GM03348 (cell line): ENCODE measurements at places on chromosomes 7 and 10.

DNA sequence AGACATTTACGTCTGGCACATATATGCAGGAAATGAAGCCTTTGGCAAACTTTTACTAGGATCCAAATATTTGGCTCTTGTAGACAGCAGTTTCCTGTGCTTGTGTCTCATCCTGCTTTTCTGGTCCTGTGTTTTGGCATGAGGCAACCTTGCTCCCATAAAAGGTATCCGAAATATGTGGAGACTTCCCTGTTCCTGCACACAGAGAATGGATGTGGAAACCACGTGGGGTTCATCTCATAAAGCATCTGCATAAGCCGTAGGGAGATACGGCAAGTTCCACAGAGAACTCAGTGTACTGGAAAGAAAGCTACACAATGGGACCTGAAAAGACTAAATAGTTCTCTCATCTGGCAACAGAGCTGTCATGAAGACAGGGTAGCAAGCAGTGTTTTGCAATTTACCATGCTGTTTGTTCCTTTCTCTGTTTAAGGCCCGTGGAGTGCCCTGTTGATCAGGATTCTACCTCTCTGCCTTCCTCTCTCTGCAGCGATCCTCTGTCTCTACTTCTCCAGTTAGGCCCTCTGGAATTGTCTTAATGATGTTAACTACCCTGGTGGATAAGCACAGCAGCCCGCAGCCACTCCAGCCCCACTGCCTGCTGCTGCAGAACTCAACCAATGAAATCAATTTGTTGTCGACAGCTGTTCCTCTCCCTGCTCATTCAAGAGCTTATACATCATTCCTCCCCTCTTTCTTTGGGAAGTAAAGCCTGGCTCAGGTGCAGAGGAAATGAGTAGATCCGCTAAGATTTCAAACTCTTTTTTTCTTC lies 293.6 kb downstream of the CSTF2T start:
- DNase-seq = no peak

- DNase-seq = no peak
Observed at GRCh38 chr7:81491573-81491972, 278.3 kb downstream of the HGF start.

GRCh38 chr10:91617072-91617609 lies 15.7 kb downstream of the PPP1R3C start:
- DNase-seq = peak; percentile 29

GRCh38 chr10:55495555-55495954 lies 694.5 kb upstream of the PCDH15 start:
- DNase-seq = no peak

- DNase-seq = no peak
Observed at GRCh38 chr10:131183546-131184045, 127.9 kb downstream of the TCERG1L start.

- no peak for DNase-seq
Observed at GRCh38 chr10:95767884-95768556, 12.1 kb downstream of the ENTPD1 start.

- DNase-seq = no peak
Observed at GRCh38 chr10:122701652-122702051, 2.0 kb upstream of the C10orf120 start.

DNA sequence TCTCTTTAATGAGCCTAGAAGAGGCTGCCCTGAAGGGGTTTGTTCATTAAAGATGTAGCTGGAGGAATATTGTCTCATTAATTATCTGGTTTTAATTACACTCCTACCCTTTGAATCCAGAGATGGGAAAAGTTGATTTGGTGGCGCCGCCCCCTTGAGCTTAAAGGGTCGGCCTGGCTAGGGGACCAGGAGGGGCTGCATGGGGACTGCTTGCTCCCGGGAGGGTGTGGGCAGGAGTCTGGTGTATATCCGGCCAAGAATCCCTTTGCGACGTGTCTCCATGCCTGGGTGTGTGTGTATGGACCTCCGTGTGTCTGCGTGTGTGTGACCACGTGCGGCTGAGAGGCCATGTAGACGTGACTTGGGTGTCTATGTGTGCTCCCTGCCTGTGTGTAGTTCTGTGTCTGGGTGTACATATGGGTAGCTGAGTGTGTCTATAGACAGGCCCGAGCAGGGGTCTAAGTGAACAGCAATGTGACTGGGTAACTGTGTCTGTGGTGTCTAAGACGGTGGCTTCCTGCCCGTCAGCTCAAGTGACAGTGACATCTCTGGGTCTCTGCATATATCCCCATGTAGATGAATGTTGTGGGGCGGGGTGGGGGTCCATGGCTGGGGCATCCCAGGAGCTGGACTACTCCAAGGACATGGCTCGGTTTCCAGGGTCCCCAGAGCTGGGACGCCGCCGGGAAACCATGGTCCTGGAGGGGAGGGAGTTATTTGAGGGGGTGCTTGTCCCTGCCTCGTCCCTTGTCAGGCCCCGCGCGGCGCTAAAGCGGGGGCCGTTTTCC lies 10.7 kb downstream of the LBX1 start:
- DNase-seq = no peak

- no peak for DNase-seq
Observed at GRCh38 chr10:71501402-71501801, 104.7 kb downstream of the CDH23 start.

- DNase-seq = no peak
Observed at GRCh38 chr10:126455766-126456405, 67.6 kb upstream of the ADAM12 start.

DNA sequence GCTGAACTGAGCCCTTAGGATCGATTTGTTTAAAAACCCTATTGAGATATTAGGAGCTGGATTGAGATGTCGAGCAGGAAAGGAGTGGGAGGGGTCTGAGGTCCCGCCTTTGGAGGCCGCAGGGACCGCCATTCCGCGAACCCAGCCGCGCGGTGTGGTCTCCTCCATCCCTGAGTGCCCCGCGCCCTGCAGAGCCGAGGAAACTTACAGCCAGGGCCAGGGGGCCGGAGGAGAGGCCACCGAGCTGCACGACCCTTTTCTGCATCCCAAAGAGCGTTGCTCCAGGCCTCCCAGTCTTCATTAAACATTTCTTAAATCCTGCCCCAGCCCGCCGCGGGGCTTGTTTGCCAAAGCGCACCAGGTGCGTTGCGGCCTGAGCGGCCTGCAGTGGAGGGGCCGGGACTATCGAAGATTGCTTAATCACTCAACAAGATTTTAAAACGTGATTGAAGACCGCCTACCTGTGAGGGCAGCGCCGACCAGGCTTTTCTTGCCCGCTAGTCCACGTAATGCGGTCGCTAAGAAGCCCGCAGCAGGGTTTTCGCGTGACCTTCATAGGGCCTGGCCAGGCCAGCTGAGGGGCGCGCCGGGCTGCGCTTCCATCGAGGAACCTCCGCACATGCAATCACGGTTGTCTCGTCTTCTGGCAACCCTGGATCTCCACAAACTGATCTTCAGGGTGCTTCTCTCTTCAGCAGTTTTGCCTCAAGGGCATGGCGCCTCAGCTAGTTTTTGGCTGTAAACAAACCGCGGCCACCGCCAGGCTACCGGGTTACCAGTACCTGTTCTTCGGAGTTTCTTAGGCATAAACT lies 2.0 kb upstream of the CTBP2 start:
- no peak for DNase-seq

GRCh38 chr7:132677918-132678317 lies 101.6 kb upstream of the PLXNA4 start:
- no peak for DNase-seq

DNA sequence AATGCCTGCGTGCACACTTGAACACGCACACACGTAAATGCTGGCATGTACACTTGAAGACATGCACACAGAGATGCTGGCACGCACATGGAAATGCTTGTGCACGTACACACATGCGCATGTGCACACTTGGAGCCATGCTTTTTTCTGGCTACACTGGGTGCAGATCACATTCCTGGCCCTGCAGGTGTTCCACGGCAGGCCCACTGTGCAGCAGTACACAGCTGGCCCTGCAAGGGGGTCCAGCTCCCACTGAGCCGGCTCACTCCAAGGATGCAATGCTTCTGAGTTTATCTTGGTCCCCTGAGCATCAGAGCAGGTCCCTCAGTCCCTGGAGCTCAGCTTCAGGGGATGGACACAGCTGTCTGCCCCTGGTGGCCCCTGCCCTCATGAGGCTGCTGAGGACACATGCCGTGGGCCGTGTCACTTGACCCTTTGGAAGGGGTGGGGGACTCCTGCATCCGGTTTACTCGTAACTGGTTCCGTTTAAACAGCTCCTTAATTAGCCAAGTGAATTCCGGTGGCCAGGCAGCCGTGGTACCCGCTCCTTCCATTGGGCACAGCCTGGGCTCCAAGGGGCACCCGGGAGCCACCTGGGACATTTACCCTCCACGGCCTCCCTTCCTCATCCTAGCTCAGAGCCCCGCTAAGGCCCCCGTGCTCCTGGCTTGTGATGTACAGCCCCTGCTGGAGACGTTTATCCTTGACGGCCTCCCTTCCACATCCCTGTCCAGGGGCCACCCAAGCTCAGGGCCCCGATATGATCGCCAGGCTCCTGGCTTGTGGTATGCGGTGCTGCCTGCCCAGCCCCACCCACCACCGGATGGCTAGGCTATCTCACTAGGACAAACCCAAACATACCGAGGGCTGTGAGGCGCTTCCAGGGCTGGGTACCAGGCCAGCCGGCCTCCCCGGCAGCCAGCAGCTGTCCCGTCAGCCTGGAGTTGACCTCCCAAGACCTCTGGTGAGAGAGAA lies 39.5 kb upstream of the DPYSL4 start:
- DNase-seq = no peak

- no peak for DNase-seq
Observed at GRCh38 chr10:121684276-121684675, 86.0 kb upstream of the FGFR2 start.

DNA sequence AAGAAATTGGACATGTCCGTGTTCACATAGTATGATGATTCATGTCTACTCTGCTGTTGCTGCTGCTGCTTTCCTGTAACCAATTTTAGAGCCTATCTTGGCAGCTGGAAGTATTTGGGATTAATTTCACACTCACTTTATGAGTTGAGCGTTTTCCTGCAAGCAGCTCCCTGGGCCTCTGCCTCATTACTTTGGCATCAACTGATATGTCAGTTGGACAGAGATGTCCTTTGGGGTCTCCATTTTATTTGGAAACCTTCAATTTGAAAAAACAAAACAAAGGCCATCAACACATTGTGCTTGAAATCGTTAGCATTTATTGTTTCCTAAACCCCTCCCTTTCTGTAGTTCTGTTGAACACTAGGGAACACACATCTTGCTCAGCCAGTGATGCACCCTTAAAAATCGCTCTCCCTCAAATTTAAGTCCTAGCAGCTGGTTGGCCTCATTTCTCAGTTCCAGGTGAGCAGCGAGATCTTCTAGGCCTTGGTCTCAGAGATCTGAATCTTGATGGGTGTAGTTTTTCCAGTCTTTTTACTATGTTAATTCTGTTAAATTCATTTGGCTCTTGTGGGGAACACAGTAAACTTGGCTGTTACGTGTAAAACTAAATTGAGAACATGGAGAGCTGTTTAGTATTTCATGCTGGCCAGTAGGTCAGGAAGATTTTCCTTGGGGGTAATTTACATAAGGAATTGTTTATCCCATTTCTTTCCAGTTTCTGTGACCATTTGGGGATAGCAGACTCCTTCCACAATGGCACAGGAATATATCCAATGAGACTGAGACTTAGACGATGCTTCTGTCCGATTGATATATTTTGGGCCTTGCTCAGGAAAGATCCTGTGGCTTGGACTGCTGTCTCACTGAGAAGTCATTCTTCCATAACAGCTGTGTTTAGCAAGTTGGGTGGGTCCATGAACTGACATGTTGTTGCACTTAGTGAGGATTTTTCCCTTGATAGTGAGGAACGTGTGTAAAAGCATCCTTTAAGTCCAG lies 371.6 kb downstream of the BBS9 start:
- peak; percentile 35 for DNase-seq

DNA sequence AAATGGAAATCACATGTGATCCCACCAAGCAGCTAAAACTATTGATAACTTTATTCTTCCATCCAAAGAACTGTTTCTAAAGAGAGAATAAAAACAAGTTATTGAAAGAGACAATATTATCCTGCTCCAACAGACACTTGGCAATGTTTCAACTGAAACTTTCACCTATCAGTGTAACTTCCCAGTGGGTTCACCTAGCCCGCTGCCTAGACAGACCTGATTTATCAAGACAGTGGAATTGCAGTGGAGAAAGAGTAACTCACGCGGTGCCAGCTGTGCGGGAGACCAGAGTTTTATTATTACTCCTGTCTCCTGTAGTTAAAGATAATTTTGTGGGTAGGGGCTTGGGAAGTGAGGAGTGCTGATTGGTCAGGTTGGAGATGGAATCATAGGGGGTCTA lies 199.8 kb downstream of the AHR start:
- DNase-seq = no peak

GRCh38 chr7:27066148-27066547 lies 29.7 kb downstream of the HOXA1 start:
- peak; percentile 46 for DNase-seq

- DNase-seq = no peak
Observed at GRCh38 chr7:52648872-52649271, 386.6 kb upstream of the POM121L12 start.

GRCh38 chr7:12861070-12861469 lies 173.6 kb downstream of the ARL4A start:
- no peak for DNase-seq

DNA sequence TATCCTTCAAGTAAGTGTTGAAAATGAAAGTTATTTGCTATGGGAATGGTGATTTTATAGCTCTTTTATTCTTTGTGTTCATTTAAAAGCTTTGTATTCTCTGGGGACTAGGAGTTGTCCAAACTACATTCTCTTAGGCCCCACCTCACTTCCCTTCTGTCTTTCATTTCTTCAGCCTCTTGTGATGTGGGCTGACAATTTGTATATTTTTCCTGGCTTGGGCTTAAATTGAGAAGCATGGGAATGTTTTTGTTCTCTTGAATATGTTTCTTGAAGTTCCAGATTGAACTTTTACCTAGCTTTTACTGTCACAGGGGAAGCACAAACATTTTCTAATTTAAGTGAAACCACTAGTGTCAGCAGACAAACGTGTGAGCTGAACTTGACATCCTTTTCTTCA lies 27.9 kb downstream of the BBS9 start:
- DNase-seq = peak; percentile 30

- peak; percentile 44 for DNase-seq
Observed at GRCh38 chr10:79244841-79245504, 102.3 kb upstream of the PPIF start.

DNA sequence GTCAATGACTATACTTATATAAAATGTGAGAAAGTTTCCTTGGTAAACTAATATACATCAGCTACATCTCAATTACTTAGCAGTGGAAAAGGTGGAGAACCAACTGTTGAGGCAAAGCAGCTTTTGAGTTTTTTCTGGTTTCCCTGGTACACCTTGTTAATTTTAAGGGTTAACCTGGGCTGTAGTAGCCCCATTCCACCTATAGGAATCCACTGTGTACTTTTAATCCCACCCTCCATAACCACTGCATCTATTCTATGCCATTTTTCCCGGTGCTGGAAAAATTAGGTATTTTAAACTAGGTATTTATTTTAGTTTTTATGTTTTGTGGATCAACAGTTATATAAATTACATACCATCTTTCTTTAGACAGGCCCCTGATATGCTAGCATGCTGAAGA lies 42.4 kb downstream of the NRBF2 start:
- no peak for DNase-seq

DNA sequence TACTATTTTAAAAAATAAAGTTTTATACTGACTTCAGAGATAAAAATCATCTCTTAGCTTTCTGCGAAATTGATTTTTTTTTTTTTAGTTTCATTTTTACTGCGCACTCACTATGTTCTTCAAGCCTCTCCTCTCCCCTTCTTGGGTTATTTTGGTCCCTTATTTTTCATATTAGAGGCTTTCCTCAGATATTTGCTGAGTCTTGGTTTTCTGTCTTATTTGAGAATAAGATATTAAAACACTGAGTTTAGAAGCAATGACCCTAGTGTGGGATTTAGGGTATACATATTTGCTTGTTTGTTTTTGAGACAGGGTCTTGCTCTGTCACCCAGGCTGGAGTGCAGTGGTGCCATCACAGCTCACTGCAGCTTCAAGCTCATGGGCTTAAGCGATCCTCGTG lies 59.9 kb downstream of the SND1 start:
- DNase-seq = no peak

- DNase-seq = no peak
Observed at GRCh38 chr10:49689882-49690510, 10.5 kb downstream of the C10orf53 start.
